Hematopoietic multipotent progenitor cell treated with erythropoietin and hydrocortisone succinate and interleukin-3 and kit ligand, for 4 days (in vitro differentiated cells): ENCODE measurements at places on chromosomes 13 and 19.

GRCh38 chr13:92460479-92460878 is 766.1 kb upstream of the GPC6 start:
- no peak for DNase-seq

DNA sequence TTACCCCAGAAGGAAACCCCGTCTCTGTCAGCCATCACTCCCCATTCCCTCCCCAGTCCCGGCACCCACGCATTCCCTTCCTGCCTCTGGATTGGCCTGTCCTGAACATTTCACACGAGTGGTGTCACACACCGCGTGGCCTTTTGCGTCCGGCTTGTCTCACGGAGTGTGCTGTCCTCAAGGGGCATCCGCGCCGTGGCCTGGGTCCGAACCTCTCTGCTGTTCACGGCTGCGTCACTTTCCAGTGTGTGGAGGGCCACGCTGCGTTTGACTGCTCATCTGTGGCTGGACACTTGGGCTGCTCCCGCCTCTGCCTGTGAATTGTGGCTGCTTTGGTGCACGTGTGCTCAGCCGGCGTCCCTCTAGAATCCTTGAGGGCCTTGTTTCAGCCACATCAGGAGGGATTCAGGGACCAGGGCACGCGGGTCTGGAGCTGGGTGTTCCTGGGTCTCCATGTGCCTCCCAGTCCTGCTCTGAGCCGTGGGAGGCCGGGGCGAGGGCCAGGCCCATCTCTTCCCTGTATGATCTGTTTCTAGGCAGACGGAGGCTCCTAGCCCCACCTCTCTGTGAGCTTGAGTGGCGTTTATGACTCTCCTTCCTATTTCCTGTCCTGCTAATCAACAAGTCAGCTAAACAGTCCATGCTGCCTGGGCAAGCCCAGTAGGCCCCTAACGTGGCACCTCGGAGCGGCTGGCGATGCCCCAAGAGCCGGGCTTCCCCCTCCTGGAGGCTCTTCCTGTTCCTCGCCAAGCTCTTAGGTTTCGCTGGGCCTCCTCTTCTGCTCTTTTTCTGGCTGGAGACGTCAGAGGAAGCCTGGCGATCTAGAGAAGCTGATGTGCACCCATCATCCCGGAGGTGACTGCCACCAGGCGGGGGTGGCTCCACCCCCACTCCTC is 8.1 kb downstream of the STK11 start:
- DNase-seq, result peak; percentile 91

GRCh38 chr19:49196527-49197240 is 39.1 kb downstream of the TRPM4 start:
- no peak for DNase-seq

DNA sequence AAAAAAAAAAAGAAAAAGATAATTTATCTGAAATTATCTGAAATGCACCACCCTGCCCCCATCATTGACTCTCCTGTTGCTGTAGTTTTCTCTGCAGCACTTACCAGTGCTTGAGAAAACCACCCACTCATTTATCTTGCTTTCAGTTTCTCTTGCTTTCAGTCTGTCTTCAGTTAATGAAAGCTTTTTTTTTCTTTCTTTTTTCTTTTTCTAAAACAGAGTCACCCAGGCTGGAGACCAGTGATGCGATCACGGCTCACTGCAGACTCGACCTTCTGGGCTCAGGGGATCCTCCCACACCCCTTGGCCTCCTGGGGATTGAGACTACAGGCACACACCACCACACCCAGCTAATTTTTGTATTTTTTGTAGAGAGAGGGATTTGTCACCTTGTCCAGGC is 4.3 kb upstream of the ACP5 start:
- peak; percentile 36 for DNase-seq

DNA sequence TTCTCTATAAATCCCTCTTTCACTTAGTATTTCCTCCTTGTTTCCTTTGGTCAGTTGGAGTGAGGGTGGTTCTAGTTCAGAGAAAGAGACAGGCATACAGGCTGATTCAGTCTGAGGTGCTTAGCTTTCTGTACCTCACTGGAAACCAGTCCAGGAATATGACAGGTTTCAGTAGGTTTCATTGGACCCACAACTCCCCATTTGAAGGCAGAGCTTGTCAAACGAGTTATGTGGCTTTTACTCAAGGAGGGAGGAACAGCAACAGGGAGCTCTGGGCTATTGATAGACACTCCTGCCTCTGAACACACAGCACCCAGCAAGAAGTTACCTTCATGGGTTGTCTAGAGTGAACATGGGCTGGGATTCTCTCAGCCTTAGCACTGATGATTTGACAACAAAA is 14.5 kb downstream of the ACTN4 start:
- DNase-seq, result no peak

- DNase-seq, result no peak
Observed at GRCh38 chr13:113841353-113841650, 22.6 kb downstream of the GAS6 start.

GRCh38 chr13:28528848-28529247 is 33.9 kb upstream of the FLT1 start:
- DNase-seq, result no peak

GRCh38 chr13:83884141-83884540 is 1.9 kb upstream of the SLITRK1 start:
- DNase-seq, result no peak

GRCh38 chr13:39406688-39407087 is 196.3 kb downstream of the LHFPL6 start:
- peak; percentile 22 for DNase-seq
